Stimulated activated CD8-positive, alpha-beta memory T cell treated with anti-CD3 and anti-CD28 coated beads, Interleukin-4, amount 100 ng/mL, for 1 hour (primary cell): ENCODE measurements at places on chromosomes 1 and 21.

GRCh38 chr1:201364808-201365105 is 12.7 kb downstream of the TNNT2 start:
- no peak for DNase-seq

DNA sequence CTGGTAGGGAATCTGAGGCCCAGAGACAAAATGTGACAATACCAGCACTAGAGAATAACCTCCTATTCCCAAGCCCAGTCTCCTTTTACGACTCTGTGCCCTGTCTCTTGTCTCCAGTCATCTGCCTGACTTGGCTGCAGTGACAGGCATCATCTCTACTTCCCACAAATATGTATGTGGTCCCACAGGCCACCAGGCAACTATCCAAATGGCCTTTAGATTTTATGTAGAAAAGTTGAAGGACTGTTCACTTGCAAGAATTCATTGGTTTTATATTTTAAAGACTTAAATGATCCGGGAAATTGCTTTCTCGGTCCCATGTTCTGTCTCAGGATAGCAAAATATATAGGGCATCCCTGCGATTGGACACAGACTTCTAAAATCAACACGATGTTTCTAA is 11.6 kb downstream of the KRTAP24-1 start:
- no peak for DNase-seq

DNA sequence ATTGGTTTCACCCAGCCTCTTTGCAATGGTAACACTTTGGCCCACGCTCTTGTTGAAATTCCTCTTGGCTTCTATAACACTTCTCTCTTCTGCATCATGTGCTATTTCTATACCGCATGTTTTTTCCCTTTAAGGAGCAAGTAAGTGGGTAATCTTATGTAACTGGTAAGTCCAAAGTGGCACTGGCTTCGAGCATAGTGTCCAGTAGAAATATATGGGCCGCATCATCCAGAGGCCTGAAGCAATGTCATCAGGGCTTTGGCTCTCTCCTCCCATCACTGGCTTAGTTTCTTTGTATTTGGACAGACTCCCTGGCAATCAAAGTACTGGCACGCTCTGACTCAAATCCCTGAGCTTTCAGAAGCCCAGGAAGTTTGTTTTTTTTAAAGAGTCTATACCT is 17.5 kb downstream of the CHML start:
- no peak for DNase-seq

DNA sequence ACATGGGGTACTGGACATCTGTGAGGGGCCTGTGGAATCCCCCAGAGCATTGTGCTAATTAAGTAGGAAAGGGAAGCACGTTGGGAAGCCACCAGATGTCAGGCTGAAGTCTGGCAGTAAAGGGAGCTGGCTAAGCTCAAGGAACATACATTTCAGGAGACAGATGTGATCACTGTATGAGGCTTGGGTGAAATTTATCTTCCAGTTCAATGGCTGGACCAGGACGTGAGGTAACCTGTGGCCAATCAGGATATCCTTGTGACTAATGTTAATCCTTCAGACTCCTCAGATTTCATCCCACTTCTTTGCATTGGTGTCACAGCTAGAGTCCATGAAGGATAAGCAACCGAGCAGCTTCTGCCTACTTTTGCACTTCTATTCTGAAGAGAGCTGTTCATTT is 110.2 kb upstream of the APP start:
- DNase-seq, result no peak

DNA sequence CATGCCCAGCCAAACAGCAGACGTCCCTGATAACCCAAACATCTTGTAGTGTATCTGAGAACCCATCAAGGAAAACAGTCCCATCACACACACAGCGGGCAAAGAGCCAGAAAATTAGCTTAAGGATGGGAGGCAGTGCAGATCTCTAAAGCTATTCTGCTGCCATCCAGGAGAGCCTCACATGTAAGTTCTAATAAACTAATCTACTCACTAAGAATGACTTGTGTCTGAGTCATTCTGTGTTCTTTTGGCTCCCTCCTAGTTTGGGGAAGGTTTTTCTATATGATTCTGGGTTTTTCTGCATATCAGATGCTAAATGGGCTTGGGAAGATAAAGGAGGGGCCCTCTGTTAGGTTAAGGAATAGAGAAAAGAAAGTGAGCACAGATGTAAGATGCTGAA is 162.8 kb downstream of the HUNK start:
- no peak for DNase-seq

- DNase-seq, result no peak
These were observed 423.9 kb downstream of the DSCAM start for GRCh38 chr21:40422896-40423635.

DNA sequence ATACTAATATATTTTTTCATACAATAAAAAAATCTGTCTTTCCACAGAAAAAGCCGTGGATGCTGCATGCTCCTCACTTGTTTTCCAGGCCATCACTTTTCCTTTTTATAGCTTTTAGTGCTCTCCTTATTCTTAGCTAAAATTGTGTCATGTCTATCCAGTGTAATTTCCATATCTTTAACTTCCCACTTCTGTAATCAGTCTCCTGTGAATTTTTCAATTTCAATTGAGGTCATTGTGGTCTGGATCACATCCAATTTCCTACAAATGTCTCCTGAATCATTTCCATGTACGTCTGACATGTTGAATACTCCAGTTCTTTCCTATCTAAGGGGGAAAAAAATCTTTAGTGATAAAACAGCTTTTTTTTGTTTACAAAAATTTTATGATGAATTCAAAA is 838.2 kb upstream of the B3GALT2 start:
- DNase-seq, result no peak

DNA sequence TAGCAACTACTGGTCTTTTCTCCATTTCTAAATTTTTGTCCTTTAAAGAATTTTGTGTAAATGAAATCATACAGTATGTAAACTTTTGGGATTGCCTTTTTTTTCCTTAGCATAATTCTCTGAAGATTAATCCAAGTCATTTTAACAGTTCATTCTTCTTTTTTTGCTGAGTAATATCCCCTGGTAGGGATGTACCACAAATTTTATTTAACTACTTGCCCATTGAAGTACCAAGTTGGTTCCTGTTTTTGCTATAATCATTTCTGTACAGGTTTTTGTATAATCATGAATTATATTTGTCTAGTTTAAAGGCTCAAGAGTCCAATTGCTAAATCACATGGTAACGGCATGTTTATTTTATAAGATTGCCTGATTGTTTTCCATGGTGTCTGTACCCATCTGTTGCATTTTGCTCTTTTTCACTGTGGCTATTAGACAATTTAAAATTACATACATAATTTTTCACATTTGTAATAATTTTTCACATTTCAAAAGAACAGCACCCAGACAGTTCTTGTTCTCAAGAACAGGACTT is 891.1 kb downstream of the USP25 start:
- no peak for DNase-seq

- DNase-seq, result peak; percentile 10
These were observed 100.4 kb downstream of the GALNT2 start for GRCh38 chr1:230167419-230167852.

DNA sequence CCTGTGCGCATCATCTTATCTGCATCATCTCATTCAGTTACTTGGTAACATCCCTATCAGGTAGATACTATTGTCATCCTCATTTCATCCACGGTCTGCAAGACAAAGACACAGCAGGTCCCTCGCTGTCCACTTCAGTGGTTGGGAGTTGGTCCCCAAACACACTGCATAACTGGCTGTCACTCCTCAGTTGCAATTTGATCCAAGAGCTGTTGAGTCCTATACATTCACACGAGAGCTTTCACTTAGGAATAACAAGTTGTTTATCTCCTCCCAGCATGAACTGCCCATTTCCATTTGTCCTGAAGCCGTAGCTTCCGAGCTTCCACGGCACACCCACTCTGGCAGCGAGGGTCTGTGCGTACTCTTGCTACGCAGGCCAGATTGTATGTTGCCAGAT is 472.0 kb downstream of the CAMTA1 start:
- DNase-seq, result no peak

- DNase-seq, result no peak
These were observed 594.7 kb downstream of the ADGRL2 start for GRCh38 chr1:82395440-82395839.

DNA sequence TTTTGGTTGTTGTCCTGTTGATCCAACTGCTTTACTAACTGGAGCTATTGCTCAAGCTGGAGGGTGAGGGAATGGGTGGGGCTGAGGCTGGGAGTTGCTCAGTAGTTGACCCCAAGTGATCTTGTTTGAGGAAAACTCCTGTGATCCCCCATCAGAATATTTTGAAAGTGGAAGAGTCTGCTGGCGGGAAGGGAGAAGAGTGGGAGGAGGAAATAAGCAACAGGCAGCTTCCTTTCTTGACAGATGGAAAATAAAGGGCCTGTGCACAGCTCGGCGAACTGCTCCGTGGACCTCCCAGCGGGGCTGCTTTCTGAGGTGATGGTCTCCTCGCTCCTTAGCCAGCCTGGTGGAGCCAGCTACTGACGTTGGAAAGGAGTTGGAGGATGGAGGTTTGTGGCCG is 199.1 kb upstream of the LMO4 start:
- no peak for DNase-seq

- no peak for DNase-seq
These were observed 47.6 kb upstream of the GJA5 start for GRCh38 chr1:147808025-147808424.

DNA sequence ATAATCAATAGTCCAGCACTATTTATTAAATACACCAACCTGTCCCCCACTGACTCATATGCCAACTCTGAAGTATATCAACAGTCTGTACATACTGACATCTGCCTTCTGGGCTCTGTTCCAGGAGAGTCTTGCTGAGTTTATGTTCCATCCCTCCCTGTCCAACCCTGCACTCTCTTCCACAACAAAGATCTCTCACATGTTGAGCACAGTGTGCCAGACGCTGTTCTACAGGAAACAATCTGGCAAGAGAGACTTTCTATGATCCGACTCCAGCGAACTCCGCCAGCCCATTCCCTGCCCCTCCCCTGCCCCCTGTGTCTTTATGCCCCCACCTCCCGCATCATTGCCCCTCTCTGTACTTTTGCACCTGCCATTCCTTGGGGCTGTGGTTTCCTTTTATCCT is 3.4 kb downstream of the LACTBL1 start:
- no peak for DNase-seq

- DNase-seq, result no peak
These were observed 102.6 kb downstream of the GPATCH2 start for GRCh38 chr1:217528271-217528670.

GRCh38 chr21:42865776-42866160 is 13.6 kb downstream of the WDR4 start:
- no peak for DNase-seq

GRCh38 chr1:6263716-6264115 is 2.8 kb upstream of the GPR153 start:
- no peak for DNase-seq

- DNase-seq, result no peak
These were observed 50.1 kb downstream of the NENF start for GRCh38 chr1:212482637-212483441.

DNA sequence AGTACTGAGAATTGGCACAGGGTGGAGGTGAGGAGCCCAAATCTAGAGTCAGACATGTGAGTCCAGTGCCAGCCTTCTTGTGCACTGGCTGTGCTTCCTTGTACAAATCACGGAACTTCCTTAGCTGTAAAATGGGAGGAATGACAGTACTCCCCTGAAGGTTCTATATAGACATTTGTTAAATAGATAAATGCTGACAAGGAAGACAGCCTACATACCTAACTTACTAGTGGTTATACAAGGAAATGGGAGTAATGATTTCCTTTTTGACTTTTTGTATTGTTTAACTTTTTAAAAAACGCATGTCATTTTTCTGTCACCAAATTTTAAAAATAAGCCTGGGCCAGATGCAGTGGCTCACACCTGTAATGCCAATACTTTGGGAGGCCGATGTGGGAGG is 50.2 kb downstream of the WARS2 start:
- DNase-seq, result no peak

DNA sequence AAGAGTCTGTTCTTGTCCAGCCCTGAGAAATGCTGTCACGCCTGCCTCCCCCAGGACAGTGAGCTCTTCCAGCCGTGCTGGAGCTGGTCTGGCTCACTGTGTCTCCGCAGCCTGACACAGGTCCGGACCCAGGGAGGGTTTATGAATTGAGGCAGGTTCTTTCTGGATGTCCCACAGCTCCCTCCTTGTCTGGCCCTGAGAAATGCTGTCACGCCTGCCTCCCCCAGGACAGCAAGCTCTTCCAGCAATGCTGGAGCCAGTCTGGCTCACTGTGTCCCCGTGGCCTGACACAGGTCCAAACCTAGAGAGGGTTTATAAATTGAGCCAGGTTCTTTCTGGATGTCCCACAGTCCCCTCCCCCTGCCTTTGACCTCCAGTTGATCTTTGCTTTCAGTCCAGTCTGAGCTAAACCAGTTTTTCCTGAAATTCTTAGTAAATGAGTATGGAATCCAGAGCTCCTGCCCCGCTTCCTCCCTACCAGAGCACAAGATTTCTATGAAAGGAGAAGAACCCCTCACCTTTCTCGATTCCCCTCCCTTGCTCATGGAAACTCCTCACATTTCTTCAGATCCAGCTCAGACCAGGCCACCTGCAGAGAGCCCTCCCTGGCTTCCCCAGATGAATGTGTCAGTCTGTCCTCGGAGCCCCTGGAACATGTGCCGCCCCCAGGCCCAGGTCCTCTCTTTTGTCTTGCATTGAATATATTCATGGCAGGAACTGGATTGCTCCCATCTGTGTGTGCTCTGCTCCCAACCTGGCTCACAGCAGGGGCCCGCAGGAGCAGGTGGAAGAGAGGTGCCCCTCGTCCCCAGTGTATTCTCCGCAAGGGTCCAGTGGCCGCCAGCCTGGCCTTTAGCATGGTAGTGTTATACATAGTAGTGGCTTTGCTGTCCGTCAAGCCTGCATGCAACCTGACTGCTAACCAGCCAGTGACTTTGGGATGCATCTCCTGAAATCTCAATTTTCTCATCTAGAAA is 116.3 kb downstream of the EPHB2 start:
- no peak for DNase-seq

DNA sequence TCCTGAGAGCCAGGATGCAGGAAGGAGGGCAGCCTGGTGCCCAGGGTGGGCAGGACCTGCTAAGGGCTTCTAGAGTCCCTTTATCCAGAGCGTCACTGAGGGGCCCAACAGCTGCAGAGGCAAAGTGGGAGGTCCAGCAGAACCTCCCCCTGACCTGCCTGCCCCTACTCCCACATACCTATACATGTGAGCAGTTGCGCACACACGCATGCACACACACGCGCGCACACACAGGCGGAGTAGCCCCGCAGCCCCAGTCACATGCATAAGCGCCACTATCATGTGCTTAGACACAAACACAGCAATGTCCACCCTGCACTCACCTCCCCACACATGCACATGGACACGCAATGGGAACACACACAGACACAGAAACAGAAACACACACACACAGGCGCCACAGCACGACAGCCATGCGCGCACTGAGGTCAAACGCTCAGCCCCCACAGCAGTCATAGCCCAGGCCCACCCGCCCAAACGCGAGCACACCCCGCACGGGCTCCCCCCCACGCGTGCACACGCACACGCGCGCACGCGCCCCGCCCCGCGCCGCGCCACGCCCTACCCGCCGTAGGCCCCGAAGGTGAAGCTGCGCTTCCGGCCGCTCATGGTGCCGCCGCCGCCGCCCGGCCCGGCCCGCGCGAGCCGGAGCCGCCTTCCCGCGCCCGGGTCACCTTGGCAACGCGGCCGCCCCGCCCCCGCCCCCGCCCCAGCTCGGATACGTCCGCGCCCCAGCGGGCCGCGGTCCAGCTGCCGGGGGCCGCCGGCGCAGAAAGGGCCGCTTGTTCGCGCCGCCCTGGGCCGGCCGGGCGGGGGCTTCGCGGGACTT is 17.7 kb downstream of the RAP1GAP start:
- DNase-seq, result no peak

- DNase-seq, result no peak
These were observed 626.9 kb upstream of the ADGRL4 start for GRCh38 chr1:79633456-79633855.
